Stimulated activated CD8-positive, alpha-beta memory T cell treated with anti-CD3 and anti-CD28 coated beads, Interleukin-7, amount 100 ng/mL, for 1 hour (primary cell): ENCODE measurements at places on chromosomes 3 and 15.

- no peak for DNase-seq
These were observed 21.6 kb upstream of the TIGIT start for GRCh38 chr3:114272271-114272670.

DNA sequence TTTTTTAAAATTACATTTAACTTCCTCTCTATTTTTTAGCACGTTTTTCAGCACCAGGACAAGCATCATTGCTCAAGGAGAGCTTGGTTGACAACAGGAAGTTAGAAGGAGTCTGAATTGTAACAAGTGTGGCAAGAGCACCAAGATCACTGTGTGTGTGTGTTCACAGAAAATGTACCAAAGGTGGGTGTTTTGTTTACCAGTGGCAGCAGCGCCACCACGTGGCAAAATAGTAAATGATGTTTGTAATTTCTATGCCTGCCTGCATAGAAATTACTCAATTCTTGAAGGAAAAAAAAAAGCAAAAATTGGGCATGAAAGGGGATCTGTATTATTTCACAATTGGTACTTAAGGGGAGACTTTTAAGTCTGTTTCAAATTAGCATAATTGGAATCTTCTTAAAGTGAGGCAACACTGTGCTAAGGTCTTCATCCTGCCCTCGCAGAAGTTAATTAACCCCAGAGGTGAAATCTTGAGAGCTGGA, 7.4 kb upstream of the U2SURP start:
- DNase-seq: peak; percentile 15

DNA sequence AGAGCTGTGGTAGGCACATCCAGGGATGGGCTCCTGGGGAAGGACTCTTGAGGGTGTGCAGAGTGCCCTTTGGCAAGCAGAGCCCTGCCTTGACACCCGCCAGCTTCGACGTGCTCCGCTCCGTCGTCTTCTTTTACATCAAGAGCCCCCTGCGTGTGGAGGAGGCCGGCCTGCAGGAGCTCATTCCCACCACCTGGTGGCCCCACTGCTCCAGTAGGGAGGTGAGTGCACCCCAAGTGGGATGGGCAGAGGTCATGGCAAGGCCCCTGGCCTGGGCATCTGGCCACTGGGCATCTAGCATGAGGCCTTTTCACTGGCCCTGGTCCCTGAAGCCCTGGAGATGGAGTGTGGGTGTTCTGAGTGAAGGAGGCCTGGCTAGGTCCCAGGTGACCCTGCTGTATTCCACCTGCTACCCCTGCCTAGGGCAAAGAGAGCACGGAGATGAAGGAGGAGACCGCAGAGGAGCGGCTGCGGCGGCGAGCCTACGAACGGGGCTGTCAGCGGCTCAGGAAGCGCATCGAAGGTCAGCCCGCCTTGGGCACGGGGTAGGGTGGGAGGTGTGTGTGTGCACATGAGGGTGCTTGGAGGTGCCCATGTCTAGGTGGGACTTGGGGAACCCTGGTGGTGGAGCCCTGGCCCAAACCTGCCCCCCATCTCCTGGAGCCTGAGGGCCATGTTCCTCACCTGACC, 12.2 kb downstream of the RNF123 start:
- DNase-seq: no peak

- DNase-seq: no peak
These were observed 47.2 kb downstream of the RASGRP1 start for GRCh38 chr15:38517312-38517975.

GRCh38 chr3:14773691-14774128, 45.1 kb upstream of the FGD5 start:
- DNase-seq: no peak

DNA sequence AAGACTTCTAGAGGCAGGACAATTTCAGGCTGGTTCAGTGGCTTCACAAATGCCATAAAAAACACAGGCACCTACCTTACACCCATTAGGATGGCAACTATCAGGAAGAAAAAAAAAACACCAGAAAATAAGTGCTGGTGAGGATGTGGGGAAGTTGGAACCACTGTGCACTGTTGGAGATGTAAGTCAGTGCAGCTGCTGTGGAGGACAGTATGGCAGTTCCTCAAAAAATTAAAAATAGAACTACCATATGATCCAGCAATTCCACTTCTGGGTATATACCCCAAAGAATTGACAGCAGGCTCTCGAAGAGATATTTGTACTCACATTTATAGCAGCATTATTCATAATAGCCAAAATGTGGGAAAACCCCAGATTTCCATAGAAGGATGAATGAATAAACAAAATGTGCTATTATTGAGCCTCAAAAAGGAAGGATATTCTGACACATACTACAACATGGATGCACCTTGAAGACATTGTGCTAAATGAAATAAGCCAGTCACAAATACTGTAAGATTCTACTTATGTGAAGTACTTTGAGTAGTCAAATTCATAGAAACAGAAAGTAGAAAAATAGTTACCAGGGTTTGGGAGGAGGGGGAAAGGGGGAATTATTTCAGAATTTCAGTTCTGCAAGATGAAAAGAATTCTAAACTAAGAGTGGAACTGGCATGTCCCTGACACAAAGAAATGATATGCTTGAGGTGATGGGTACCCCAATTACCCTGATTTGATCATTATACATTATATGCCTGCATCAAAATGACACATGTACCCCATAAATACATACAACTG, 40.9 kb downstream of the NR1D2 start:
- DNase-seq: no peak
